Foreskin fibroblast (primary cell): ENCODE measurements at places on chromosomes 1 and 21.

GRCh38 chr1:51439895-51440294 lies 79.2 kb downstream of the EPS15 start:
- DNase-seq = no peak

DNA sequence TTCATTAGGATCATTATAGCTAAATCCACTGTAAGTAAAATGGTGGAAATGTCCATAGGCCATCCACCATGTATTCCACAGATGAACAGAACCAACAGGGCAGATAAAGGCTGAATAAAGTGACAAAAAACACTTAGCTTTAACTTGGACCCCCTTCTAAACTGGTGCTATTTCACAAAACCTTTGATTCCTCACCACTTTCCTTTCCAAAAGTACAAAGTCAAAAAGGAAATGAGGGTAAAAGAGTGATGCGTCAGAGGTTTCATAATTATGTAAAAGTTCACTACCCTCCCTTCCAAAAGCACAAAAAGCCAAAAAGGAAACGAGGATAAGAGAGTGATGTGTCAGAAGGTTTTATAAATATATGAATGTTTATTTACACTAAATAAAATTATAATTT lies 172.2 kb downstream of the TBX15 start:
- no peak for DNase-seq

GRCh38 chr21:20469361-20469760 lies 528.8 kb upstream of the NCAM2 start:
- no peak for DNase-seq

DNA sequence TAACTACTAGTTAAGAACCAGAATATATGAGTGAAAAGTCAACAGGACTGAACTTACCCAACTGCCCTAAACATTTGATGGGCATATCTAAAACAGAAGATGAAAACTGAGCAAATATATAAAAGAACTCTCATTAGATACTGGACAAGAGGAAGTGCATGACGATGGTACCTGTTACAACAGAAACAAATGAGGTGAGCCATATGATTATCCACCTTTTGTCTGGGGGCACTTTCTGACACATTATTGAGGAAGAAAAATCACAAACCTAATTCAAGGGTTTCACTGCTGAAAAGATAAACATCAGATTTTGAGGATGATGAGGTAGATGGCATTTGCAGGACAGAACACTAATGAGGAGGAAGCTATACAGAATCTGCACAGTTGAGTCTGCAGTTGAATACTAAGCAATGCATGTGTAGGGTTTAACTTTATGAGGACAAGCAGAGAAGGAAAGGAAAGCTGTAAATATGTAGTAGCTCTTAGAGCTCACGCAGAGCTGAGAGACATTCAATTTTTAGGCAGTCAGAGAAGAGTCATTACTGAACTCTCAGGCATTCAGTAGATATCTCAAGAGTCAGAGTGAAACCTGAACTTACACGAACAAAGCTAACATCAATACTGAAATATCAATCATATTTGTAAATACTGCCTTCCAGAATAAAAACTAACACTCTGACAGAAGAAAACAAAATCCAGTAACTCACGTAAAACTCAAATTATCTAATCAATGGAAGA lies 262.1 kb downstream of the AKT3 start:
- DNase-seq = no peak

- no peak for DNase-seq
These were observed 17.9 kb downstream of the TNFRSF25 start for GRCh38 chr1:6447818-6448748.

DNA sequence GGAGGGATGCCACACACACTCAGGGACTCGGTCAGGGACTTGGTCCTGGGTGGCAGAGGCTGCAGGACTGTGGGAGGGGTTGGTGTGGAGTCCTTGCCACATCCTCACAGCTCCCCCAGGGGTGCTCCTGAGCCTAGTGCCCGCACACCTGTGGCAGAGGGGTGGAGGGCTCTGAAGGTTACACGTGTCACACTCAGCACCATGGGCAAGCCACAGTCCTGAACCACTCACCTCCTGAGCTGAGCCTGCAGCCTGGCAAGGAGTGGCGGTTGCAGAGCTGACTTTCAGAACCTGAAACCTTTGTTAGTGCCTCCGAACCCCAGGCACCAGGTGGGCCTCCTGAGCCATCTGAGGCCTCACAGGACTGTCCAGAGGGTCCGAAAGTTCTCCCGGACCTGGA lies 249.2 kb upstream of the C1orf174 start:
- DNase-seq = no peak

GRCh38 chr21:20997311-20997635 lies 936 bp upstream of the NCAM2 start:
- DNase-seq = no peak

GRCh38 chr1:39650431-39650830 lies 11.0 kb upstream of the HEYL start:
- DNase-seq = no peak

- peak; percentile 81 for DNase-seq
These were observed 315.5 kb downstream of the GPATCH2 start for GRCh38 chr1:217315346-217315745.

DNA sequence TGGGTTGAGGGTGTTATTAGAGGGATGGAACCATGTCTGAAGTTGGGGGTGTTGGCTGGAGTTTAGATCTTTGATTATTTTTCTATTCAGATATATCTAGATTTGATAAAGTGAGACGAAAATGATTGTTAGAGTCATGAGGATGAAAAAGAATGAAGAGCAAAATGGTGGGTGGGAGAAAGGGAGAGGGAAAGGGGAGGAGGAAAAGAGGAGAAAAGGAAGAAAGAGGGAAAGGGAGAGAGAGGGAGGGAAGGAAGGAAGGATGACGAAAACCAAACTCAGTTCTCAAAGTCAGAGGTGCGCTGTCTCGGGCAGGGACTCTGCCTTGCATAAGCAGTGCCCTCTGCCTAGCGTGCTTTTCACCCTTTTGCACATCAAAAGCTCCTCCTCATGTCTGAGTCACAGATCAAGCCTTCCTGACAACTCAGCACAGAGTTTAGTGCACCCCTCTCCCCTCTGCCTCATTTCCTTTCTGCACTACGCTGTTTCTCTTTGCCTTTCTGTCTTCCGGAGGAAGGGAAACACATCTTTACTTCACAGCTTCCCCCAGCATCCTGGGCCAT lies 225.8 kb upstream of the PROX1 start:
- peak; percentile 1 for DNase-seq

- DNase-seq = no peak
These were observed 42.1 kb downstream of the TGFBR3 start for GRCh38 chr1:91843843-91844242.

GRCh38 chr1:80818211-80818610 lies 982.5 kb upstream of the ADGRL2 start:
- no peak for DNase-seq

GRCh38 chr21:41604583-41605041 lies 96.7 kb upstream of the TMPRSS2 start:
- no peak for DNase-seq

GRCh38 chr21:45081636-45082035 lies 7.3 kb downstream of the ADARB1 start:
- DNase-seq = no peak

DNA sequence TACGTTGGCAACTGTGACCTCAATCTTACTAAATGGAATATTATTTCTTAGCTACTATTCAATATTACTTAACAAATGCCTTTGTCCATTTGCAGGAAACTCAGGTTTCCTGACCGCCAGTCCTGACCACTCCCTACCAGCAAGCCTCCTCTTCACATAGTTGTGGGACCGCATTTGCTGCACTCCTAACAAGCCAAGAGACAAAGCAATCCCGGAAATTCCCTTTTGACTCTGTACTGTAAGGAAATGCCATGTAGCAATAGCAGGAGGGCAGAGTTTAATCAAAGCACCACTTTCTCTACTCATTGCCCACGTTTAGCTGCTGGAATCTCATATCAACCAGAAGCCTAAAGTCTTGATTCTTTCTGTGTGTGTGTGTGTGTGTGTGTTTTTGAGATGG lies 28.1 kb upstream of the ACBD6 start:
- peak; percentile 22 for DNase-seq

GRCh38 chr1:162562470-162562828 lies 927 bp downstream of the UAP1 start:
- peak; percentile 58 for DNase-seq
